NCI-H69 (cell line): ENCODE measurements at places on chromosomes 7 and 10.
A peak's percentile ranks its signal among the peaks of the same experiment; 100 is the strongest.

- no peak for DNase-seq
These were observed 147.4 kb downstream of the CUX1 start for GRCh38 chr7:101964680-101965452.

DNA sequence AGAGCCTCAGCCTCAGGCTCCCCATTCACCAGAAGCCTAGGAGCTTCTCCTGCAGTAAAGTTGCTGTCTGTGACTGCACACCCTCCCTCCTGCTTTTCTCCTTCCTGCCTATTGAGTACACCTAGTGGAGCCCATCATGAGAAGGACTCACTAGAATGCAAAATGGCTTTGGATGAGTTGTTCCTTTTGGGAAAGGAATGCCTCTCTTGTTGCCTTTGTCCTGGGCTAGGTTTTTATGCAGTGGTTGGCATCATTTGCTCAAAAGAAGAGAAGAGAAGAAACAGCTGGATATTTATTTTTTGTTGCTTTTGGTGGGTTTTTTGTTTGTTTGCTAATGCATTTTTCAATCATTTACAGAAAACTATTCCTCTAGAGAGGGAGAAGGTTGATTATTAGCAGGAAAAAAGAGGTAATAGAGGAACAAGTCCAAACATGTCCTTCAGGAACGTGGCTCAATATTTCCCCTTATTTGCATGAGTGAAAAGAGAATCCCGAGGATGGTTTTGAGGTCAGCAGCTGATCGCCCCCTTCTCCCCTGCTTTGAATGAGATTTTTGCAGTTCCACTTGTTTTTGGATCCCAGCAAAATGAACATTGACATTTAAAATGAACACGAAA lies 369.9 kb upstream of the NRP1 start:
- no peak for DNase-seq

- no peak for DNase-seq
These were observed 33.3 kb upstream of the PTPRN2 start for GRCh38 chr7:158620839-158621441.

DNA sequence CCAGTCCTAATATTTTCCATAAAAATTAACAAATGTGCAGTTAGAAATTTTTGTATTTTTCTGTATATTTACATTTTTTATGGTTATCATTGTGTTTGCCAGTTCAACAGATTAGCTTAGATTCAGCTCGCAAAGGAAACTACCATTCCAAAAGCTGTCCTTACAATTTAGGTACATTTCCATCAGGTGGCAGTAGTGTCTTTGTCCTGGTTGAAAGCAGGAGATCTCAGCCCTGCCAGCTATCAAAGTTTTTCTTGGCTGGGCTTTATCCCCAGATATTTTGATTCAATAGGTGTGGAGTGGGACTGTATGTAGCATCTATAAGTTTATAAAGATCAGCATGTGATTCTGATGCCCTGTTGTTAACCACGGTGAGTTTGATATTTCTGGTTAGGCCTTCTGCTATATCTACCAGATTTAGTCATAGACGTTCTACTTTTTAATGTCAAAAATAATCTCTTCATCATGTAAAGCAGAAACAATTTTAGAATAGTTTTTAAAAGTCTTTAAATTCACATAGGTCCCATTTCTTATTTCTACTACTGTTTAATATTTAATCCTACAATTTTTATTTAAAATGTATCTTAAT lies 15.5 kb upstream of the ICA1 start:
- peak; percentile 55 for DNase-seq

GRCh38 chr10:63221950-63222349 lies 88.8 kb downstream of the NRBF2 start:
- DNase-seq: no peak

GRCh38 chr10:103667356-103667755 lies 173.9 kb downstream of the NEURL1 start:
- DNase-seq: peak; percentile 21
